ENCODE measurements at places on chromosomes 2 and 18. TPM values are rescaled to one million over a fixed set of nuclear protein-coding genes. Genes with fewer than 3 reads are reported as not detected.
A peak's percentile ranks its signal among the peaks of the same experiment; 100 is the strongest.

DNA sequence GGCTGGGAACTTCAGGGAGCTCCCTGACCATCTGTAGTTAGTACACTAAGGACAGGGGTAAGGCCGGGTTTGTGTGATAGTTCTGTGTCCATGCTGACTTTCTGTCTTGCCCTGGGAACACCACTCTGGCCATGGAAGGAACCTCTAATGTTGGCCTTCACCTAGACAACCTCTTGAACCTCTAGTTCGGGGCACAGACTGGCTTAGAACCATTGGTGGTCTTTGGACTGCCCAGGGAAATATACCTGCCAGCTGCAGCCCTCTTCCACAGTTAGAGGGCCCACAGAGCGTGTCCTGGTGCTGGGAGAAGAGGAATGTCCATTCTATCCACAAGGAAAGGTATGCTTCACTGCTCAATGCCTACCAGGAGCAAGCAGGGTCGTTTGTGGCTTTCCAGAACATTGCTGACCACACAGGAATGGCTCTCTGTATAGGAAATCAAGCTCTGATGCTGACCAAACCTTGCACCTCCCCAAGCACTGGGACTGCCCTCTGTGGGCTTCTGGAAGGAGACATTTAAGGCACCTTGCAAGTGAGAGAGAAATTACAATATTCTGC is 318.8 kb upstream of the EPAS1 start:
- DNase-seq: no peak

- no peak for DNase-seq
Measured at GRCh38 chr2:216533609-216534008, 35.0 kb downstream of the RPL37A start.

Gene LOXL3
- 1.2 TPM for total RNA-seq

- peak; percentile 73 for DNase-seq
Measured at GRCh38 chr18:25896178-25896780, 194.1 kb downstream of the SS18 start.

Gene RAMP1
- not detected for total RNA-seq

GRCh38 chr2:168136392-168136977 is 110.9 kb downstream of the STK39 start:
- peak; percentile 51 for DNase-seq

Gene RGPD3
- total RNA-seq: under 0.01 TPM

GRCh38 chr18:61992923-61993322 is 100.1 kb upstream of the RNF152 start:
- DNase-seq: peak; percentile 42

DNA sequence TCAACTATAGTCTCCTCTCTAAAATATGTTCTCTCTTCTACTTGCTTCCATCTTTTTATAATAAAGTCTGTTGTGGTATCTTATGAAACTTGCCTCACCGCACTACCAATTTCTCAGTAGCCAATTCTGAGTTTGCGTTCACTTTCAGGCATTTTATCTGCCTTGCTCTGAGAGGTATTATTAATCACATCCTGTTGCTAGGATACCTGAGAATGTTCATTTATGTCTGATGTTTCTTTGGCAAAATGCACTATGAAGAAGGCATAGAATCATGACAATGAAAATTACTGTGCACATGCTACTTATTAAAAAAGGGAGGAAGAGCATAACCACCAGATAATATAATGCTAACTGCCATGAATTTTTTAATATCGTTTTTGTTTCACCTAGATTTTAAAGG is 130.2 kb downstream of the CHST9 start:
- DNase-seq: no peak

GRCh38 chr2:30915486-30915885 is 108.2 kb upstream of the CAPN13 start:
- no peak for DNase-seq

Gene IL36A
- not detected for total RNA-seq

Gene ELAC1
- total RNA-seq: 4.6 TPM

DNA sequence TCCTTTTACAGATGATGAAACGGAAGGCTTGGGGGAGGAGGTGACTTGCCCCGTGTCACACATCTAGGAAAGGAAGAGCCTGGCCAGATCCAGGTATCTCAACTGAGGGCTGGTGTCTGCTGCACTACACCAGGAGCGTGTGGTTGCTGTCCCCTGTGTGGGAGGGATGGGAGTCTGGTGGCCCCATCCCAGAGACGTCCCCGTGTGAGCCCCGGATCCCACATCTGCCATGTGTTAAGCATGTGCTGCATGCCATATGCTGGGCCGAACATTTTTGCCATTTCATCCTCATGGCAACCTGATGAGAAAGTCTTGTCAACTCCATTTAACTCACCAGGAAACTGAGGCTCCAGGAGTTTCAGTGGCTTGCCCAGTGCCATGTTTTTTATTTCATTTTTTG is 4.2 kb downstream of the GAREM2 start:
- DNase-seq: no peak

Gene E2F6
- total RNA-seq: 10.9 TPM

GRCh38 chr2:49514201-49514600 is 359.9 kb upstream of the FSHR start:
- DNase-seq: no peak

Gene MC5R
- not detected for total RNA-seq

- no peak for DNase-seq
Measured at GRCh38 chr2:100674666-100675065, 111.9 kb downstream of the PDCL3 start.

DNA sequence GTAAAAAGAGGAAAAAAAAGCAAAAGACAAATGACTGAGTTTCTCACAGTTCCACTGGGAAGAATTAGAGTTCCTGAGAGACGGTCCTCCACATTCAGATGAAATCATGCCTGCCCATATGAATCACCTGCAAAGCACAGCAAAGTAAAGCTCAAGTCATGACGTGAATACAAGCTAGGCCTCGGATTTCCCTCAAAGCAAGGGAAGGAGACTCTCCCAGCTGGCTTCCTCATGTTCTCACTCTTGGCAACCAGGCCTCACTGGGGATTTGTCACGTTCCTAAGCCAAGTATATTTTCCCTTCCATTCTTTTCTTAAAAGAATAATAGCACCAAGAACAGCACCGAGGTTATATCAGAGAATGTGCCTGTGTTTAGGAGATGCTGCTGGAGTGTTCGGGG is 47.0 kb downstream of the CYP27C1 start:
- no peak for DNase-seq

- DNase-seq: no peak
Measured at GRCh38 chr2:104638190-104638858, 215.6 kb upstream of the POU3F3 start.

GRCh38 chr2:214679736-214680135 is 129.7 kb downstream of the BARD1 start:
- DNase-seq: no peak

Gene KANSL3
- total RNA-seq: 21.6 TPM

Gene AAK1
- total RNA-seq: 18.5 TPM

DNA sequence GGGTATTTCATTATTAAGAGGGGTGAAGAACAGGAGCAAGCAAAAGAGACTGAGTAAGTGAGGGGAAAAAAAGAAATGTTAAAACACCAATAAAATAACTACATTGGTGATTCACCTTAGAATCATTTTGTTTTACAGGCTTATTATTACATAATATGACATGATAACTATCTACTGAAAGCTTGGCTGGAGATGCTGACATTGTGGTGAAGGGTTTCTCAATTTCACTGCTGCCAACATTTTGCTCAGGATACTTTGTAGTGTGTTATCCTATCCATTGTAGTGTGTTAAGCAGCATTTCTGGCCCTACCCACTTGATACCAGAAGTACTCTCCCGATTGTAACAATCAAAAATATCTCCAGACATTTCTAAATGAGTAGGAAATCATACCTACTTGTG is 1564.6 kb upstream of the NXPH2 start:
- DNase-seq: no peak

DNA sequence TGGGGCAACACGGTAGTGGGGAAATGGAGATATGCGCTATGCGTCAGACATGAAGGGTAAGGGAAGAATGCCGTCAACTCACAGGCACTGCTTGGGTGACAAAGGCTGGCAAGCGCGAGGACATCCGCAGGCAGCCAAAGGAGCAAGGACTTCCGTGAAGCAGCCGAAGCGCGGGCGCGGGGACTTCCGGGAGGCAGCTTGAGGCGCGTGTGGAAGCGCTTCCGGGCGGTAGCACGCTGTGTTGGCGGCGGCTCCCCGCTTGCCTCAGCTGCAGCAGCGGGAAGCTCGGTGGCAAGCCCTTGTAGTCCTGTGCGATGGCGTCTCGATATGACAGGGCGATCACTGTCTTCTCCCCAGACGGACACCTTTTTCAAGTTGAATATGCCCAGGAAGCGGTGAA is at the start of gene PSMA8:
TSS of gene PSMA8 (plus strand) at position 218 of the 400 bp plus-strand sequence. CDS start at position 315, 97 bp downstream.
- DNase-seq: peak; percentile 1

Gene SPATA3
- not detected for total RNA-seq

DNA sequence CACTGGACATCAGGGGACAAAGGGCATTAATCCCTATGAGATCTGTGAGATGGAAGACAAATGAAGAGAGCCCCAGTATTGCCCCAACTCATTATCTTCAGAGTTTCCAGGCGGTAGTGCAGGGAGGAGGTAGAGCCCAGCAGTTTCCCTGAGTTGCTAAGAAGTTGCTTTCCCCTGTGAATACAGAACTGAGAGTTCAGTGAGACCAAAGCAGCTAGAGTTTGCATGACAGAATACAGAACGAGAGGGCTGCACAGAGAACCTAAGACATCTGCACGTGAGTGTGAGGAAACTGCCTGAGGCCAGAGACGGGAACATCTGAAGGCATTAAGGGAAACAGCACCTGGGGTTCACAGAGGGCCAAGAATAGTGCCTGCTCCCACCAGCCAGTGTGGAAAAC is 18.1 kb upstream of the PGAP1 start:
- no peak for DNase-seq

Gene ANTXR1
- 0.65 TPM for total RNA-seq

Gene RIT2
- not detected for total RNA-seq

Gene RAX
- not detected for total RNA-seq

Gene LIPG
- total RNA-seq: 6.1 TPM

DNA sequence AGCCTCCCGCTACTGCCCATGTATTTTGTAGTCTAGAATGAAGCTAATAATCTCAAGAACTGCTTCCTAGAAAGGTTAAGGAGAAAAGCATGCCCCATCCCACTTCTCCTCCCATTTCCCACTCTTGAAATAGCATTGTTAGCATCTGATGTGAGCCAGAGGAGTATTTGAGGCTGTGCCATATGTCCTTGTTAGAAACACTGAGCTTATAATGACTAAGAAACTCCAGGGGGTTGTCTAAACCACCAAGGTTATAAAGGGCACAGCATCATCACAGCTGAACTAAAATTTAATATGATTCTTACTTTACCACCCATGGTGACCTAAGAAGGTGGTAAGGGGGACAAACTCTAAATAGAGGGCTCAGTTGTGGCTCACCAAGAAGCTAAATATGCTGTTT is 16.6 kb downstream of the TSPYL6 start:
- no peak for DNase-seq

- DNase-seq: no peak
Measured at GRCh38 chr2:173922760-173923159, 42.4 kb downstream of the SP3 start.

GRCh38 chr18:50218432-50219197 is 23.7 kb upstream of the MYO5B start:
- peak; percentile 43 for DNase-seq

Gene MRPL19
- 22.7 TPM for total RNA-seq

DNA sequence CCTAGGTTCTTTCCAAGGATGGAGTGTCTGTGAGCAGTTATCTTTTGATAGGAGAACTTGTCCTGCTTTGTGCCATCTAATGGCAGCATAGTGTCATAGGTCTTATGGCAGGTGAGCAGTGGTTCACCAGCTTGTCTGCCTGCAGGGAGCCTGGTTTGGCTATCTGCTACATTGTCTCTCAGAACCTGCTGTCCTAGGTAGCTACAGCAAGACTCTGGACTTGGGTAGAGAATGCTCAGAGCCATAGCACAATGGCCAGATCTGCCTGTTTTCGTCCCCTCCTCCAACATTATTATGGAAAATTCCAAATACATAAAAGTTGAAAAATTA is 28.3 kb downstream of the AGFG1 start:
- DNase-seq: no peak

Gene REL
- total RNA-seq: 22.8 TPM

Gene SERPINB3
- not detected for total RNA-seq

DNA sequence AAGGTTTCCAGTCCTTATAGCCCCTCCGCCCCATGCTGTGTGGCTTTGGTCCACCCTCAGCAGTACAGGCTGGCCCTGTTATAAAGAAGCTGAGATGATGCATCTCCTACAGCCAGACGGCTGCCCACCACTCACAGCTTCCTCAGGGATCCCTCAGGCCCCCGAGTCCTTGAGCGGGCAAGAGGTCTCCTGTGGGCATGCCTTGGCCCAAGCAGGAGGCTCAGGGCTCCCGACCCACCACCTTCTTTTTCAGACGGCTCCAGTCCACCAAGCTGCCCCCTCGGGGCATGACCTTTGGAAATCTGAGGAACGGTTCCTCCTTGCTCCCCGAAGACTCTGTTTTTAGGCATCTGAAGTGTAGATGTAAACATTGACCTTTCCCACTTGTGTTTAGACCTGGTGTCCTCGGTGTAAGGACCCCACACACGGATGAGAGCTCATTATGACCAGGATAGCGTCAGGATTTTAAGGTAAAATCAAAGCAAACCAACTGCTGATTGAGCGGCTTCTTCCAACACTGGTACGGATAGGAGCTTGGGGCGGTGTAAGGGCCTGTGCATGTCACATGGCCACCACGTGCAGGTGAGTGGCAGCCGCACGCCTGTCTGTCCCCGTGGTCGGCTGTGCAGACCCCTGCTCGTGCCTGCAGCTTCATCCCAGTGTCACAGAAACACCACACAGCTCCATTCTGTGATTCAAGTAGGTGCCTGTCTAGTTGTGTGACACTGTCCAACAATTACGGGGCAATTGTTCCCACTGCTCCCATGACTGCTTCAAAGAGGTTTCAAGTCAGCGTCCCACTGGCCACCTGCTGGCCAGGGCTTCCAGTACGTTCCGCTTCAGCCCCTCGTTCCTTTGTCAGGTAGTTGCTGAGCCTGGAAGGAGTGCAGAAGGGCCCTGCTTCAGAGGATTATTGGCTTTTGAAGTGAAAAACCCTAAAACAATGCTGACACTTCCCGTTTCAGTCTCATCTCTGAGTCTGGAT is 74.7 kb downstream of the NDUFA10 start:
- DNase-seq: no peak

- peak; percentile 71 for DNase-seq
Measured at GRCh38 chr2:167135706-167136105, 247.4 kb downstream of the XIRP2 start.

Gene DQX1
- total RNA-seq: not detected

Gene PROC
- total RNA-seq: under 0.01 TPM

GRCh38 chr18:2657788-2658458 is 2.4 kb downstream of the SMCHD1 start:
- DNase-seq: peak; percentile 88

Gene PRKRA
- total RNA-seq: 33.3 TPM

Gene C2orf78
- total RNA-seq: not detected

Measured in lung microvascular endothelial cell (primary cell).